ENCODE measurements at places on chromosomes 4 and X.
A peak's percentile ranks its signal among the peaks of the same experiment; 100 is the strongest.

GRCh38 chrX:153772316-153773217, 8.3 kb upstream of the SRPK3 start:
- no peak for DNase-seq

DNA sequence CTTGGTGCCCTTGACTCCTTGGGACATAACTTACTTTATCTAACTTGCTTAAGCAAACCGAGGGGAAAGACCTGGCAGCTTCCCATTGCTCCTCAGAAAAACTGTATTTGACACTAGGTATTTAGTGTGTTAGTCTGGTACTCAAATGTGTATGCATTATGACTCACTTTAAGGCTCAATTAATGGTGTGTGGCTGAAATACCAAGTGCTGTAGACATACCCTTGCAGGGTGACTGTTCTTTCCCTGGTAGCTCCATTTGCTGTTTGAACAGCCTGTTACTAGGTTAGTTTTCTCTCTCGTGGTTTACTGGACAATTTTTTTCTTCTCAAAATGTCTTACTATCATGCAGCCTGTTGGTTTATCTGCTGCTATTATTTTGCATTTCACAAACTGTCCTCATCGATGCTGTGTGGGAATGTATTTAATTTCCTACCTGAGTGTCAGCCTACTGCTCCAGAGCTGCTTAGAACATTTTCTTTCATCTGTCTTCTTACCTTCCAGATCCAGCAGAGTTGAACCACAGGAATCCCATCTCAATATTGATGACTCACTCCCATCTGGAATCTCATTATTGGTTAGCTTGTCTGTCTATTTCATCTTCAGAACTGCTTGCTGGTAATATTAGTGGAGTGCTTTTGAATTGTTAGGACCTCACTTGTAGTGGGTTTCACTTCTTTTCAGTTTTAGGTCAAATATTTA, 158.0 kb upstream of the FAT1 start:
- DNase-seq: no peak

DNA sequence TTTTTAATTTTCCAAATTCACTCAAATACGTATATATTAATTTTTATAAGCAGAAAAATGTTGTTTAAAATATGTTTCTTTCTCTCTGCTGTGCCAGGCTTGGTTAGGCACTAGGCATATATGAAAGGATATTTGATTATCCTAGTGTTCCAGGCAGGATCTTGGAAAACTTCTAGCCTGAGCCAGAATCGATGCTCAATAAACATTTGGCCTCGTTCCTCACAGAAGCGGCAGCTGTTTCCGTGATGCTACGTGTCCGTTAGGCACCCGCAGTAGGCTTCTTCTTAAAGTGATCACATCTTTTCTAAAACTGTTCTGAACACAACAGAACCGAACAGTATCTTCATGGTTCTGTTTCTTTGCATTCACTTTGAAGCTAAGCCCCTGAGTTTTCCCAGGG, 50.1 kb upstream of the CRMP1 start:
- DNase-seq: no peak

DNA sequence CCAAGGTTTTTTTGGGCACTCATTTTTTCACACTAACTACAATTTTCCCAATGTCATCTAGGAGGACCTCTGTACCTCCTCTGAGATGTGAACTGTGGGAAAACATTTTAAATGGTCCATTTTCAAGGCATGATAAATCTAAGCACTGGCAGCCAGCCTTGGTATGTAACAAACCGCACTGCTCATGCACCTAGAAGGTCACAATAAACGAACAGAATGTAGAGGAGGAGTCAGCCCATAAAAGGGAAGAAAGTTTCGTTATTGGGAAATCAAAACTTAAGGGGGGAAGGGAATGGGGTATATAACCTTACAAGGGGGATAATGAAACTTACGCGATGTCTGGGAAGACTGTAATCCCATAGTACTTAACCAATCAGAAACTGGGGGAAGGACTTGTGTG, 16.4 kb downstream of the COX18 start:
- no peak for DNase-seq

DNA sequence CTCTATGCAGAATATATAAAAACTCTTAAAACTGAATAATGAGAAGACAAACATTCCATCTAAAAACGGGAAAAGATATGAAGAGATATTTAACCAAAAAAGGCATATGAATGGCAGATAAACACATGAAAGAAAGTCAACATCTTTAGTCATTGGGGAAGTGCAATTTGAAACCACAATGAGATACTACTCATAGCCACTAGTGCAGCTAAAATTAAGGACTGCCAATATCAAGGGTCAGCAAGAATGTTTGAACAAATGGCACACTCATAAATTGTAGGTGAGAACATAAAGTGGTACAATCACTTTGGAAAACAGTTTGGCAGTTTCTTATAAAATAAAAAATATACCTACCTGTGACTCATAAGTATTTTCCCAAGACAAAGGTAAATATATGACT, 534.9 kb upstream of the DIPK2B start:
- DNase-seq: no peak

DNA sequence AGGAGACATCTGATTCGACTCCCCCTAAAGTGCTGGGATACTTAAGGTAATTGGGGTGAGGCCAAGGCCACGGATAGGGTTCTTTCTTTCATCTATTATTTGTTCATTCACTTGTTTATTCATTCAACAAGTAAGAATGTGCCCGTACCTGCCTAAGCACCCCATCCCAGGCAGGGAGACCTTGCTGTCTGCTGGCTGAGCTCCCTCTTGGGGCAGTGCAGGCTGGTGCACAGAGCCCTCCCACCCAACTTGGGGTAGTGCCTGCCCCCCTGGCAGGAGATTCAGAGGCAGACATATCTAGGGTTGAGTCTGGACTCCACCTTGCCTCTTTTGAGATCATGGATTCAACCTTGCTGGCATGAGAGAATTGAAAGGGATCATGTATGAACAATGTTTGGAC, 95.7 kb downstream of the DRD5 start:
- no peak for DNase-seq

- DNase-seq: peak; percentile 66
Measured at GRCh38 chr4:70714079-70714887, 7.5 kb upstream of the RUFY3 start.

DNA sequence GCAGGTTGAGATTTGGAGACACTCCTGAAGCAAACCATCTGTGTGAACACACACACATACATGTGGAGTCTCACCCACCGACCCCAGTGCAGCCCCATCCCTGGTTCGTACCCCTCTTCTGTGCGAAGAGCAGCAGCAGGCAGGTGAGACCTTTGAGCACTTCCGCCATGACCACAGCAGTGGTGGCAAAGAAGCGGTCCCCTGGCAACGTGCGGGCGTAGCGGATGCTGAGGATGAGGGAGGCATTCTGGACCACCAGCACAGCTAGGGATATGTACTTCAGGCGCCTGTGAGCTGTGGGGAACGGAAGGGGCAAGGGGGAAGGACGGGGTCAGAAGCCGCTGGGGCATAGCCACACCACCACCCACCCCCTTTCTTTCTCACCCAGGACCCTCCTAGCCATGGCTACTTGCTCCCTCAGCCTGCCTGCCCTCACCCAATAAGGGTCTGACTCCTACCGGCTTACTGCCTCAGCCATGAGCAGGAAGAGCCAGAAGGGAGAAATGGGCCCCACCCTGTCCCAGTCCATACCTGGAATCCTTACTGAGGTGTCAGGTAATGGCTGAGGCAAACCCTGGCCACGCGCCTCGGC, 1.6 kb downstream of the SLC35A2 start:
- DNase-seq: no peak

DNA sequence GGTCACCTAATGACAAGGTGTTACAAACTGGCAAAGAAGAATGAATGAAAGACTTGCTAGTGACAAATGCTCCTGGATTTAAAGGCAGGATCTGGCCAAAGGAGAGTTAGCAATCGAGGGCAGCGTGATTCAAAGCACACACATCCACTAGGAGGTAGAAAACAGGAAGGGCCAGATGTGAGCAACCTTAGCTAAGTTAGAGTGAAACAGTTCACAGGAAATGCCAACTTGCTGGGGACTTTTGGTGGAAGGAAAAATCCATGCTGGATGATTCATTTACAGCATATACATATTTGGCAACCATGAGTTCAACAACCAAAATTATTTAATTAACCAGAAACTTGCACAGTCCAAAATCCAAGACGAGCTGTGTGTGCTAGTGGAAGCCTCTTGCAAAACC, 276.9 kb downstream of the PTTG2 start:
- DNase-seq: no peak

GRCh38 chrX:69107231-69107739, 58.0 kb downstream of the PJA1 start:
- DNase-seq: peak; percentile 91

- DNase-seq: no peak
Measured at GRCh38 chr4:11585506-11585905, 156.8 kb upstream of the HS3ST1 start.

- no peak for DNase-seq
Measured at GRCh38 chr4:113893546-113893945, 85.9 kb downstream of the ARSJ start.

DNA sequence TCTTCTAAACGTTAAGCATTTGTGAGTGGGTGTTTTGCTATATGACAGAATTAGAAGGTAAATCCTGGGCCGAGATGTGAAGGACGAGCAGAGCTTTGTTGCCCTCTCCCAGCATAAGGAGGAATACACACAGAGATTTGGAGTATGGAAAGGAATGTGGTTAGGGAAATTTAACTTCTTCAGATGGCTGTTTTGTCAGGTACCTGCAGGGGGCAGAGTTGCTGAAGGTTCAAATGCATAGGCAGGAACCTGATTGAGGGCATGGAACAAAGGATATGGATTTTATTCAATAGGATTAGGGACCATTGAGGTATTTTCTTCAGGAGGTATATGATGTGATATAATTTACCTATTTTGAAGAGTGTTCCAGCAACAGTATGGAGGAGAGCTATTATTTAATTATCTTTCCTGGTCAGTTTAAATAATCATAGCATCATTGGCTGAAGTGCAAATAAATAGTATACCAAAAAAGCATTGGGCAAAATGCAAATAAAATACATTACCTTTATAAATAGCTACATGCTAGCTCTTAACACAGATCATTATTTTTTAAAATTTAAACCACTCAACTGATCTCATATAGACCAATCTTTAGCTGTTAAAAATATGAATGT, 143.6 kb downstream of the SLIT2 start:
- DNase-seq: no peak

- no peak for DNase-seq
Measured at GRCh38 chr4:76781698-76782595, 116.0 kb downstream of the SOWAHB start.

DNA sequence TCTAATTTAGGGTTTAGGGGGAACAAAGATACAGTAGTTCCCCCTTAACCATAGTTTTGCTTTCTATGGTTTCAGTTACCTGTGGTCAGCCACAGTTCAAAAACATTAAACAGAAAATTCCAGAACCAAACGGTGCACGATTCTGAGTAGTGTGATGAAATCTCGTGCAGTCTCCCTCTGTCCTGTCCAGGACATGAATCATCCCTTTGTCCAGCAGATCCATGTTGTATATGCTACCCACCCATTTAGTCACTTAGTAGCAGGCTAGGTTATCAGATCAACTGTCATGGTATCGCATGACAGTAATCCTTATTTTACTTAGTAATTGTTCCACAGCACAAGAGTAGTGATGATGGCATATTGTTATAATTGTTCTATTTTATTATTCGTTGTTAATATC, 556.1 kb downstream of the IL1RAPL1 start:
- DNase-seq: no peak

DNA sequence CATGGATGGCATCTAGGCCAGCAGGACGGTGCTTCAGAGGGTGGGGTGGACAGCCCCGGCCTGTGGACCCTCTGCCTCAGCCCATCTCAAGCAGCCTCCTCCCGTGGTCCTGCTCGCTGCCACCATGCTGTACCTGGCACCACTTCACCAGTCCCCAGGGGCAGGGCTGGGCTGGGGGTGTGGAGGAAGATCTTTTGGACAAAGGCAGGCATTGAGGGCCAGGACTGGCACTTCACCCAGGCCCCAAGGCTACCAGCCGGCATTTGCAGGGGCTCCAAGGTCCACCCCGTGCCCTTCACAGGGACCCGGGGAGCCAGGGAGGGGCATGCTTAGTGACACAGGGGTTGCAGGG, 713 bp downstream of the PLXNB3 start:
- no peak for DNase-seq

- no peak for DNase-seq
Measured at GRCh38 chrX:2252331-2253065, 248.3 kb downstream of the DHRSX start.

DNA sequence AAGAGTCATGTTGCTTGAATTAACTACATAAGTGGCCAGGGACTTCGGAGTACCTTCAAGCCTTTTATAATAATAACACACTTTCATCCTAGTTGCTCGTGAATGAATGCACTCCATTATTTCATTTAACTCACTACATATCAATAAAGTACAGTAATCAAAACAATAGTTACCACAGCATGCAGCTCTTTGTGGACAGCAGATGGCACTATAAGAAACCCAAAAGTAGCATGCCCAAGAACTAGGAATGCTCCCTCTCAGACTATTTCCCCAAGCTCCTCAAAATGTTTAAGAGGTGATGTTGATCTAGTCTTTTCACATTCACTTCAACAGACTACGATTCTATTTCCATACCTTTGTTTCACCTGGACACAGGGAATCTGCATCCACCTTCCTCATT, 500.8 kb upstream of the DIAPH2 start:
- DNase-seq: no peak

DNA sequence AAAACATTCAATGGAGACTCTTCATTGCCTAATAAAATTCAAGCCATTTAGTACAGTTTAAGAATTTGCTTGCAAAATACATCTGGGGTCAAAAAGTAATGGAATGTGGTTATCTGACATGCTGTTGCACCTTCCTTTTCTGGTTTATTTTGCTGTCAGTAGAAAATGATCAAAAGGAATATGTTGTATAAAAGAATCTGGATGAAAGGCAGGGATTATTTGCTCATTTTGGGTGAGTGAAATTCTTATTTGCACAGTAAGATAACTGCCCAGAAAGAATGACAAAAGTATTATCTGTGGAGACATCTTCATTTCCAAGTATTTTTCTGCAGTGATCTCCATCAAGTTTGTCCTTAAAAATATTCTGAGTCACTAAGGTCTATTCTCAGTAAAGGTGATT, 30.4 kb downstream of the BOD1L1 start:
- no peak for DNase-seq

GRCh38 chr4:82642331-82642730, 80.5 kb upstream of the TMEM150C start:
- no peak for DNase-seq

DNA sequence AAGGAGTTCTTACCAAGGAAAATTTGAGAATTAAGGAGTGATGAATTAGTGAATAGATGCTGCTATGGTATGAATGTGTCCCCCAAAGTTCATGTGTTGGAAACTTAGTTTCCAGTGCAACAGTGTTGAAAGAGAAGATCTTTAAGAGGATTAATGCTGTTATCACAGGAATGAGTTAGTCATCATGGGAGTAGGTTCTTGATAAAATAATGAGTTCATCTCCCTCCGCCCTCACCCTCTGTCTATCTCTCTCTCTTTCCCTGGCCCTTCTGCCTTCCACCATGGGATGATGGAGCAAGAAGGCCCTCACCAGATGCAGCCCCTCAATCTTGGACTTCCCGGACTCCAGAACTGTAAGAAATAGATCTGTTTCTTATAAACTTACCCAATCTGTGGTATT, 38.3 kb upstream of the KLHL8 start:
- no peak for DNase-seq

- DNase-seq: no peak
Measured at GRCh38 chr4:35793045-35793722, 451.1 kb downstream of the ARAP2 start.
